ENCODE measurements at places on chromosomes 12 and 14.

DNA sequence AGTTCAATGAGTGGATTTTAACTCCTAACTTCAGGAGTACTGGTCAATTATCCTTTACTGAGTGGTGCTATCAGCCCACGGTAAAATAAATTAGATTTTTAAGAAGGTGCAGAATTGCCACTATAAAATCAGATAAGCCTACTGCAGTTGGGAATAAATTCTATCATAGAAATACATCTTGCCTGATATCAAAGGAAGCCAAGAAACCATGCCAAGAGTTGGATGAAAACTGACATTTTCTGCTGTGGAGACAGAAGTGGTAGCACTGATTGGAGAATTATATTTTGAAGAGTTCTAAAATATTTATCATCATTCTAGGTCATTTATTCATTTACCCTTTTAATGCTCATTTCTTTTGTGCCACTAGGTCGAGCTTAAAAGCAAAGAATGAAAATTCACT lies 465.1 kb downstream of the APAF1 start:
- DNase-seq: no peak

DNA sequence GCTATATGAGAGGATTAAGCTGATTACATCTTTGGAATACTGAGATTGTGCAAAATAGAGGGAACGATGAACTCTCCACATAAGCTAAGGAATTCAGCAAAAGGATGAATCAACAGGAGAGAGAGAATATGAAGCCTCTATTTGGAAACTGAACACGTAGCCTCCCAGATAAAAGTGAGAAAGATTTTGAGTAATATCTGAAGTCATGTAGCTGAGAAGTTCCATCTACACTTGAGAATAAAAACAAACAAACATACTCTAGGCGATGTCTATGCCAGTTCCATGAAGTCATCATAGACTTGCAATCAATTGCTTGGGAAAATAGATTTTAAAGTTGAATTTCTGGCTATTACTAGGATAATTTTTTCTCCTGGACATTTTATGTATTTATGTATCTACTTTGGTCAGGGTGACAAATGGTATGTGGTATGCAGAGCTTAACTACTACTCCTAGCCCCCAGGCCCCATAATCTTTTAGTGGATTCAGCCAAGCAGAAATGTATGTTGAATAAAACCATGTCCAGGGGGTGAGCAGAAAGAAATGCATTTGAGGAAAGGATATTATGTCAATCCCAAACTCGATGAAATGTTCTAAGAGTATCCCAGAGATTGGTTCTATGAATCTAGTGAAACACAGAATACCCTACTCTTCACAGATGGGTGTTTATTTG lies 627.4 kb downstream of the DIO2 start:
- no peak for DNase-seq

- DNase-seq: no peak
Observed at GRCh38 chr12:84329938-84330337, 582.7 kb downstream of the SLC6A15 start.

DNA sequence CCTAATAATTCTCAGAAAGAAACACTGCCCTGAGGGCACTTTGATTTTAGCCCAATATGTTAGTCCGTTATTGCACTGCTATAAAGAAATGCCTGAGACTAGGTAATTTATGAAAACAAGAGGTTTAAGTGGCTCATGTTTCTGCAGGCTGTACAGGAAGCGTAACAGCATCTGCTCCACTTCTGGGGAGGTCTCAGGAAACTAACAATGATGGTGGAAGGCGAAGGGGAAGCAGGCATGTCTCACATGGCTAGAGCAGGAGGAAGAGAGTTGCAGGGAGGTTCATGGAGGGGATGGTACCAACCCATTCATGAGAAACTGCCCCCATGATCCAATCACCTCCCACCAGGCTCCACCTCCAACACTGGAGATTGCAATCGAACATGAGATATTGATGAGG lies 49.4 kb upstream of the RERG start:
- no peak for DNase-seq

GRCh38 chr12:62767946-62768345 lies 167.0 kb downstream of the PPM1H start:
- no peak for DNase-seq

DNA sequence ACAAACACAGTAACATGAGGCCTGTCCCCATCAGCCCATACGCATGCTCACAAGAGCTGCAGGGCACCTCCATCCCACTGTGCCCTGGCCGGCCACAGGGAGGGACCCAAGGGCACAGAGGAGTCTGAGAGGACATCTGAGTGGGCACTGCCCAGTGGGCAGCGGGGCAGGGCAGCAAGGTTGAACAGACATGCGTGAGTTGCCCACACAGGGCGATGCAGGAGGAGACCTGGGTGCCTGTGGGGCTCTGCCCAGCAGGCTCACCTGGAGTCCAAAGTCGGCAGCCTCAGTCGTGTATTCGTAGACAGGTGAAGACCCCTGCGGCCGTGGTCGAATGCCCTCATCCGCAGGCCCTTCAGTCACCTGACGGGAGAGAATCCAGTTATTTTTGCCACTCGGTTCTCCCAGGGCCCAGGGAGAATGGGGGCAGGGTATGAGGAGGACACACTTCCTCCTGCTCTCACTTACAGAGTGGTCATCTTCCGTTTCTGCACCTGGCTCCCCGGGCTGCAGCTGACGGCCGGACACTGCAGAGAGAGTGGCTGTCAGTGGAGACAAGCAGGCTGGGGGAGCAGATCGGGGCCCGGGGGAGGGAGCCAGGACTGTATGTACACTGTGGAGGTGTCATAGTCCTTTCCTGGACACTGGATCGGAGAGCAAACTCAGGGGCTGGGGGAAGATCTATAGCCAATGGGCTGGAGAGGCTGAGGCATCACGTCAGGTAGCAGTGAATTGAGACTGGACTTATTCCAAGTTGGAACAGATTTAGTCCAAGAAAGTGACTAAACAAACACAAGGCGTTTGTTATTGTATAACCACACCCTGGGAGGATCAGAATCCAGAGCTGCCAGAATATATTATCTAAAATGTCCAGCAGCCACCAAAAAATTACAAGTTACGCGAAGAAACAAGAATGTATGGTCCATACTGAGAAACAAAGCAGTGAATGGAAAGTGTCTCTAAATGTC lies 20.7 kb downstream of the AHNAK2 start:
- no peak for DNase-seq

- no peak for DNase-seq
Observed at GRCh38 chr12:108337235-108338223, 1.6 kb downstream of the CMKLR1 start.

- no peak for DNase-seq
Observed at GRCh38 chr12:58104351-58104755, 163.0 kb downstream of the ATP23 start.

- DNase-seq: no peak
Observed at GRCh38 chr12:5947006-5947405, 1.9 kb upstream of the ANO2 start.

GRCh38 chr12:71007781-71008404 lies 87.4 kb upstream of the PTPRR start:
- no peak for DNase-seq

- no peak for DNase-seq
Observed at GRCh38 chr12:48796976-48797375, 8.1 kb upstream of the ADCY6 start.

GRCh38 chr12:18254081-18254480 lies 7.2 kb upstream of the PIK3C2G start:
- DNase-seq: no peak

GRCh38 chr12:75724928-75725312 lies 213.5 kb upstream of the KRR1 start:
- DNase-seq: no peak

DNA sequence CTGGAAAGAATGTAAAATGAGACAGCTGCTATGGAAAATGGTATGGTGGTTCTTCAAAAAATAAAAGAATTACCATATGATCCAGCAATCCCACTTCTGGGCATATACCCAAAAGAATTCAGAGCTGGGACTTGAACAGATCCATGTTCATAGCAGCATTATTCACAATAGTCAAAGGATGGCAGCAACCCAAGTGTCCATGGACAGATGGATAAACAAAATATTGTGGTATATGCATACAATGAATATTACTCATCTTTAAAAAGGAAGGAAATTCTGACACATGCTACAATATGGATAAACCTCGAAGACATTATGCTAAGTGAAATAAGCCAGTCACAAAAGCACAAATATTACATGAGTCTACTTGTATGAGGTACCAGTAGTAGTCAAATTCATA lies 9.1 kb downstream of the RAB2B start:
- no peak for DNase-seq

- DNase-seq: no peak
Observed at GRCh38 chr12:95096378-95096777, 23.0 kb upstream of the NR2C1 start.

DNA sequence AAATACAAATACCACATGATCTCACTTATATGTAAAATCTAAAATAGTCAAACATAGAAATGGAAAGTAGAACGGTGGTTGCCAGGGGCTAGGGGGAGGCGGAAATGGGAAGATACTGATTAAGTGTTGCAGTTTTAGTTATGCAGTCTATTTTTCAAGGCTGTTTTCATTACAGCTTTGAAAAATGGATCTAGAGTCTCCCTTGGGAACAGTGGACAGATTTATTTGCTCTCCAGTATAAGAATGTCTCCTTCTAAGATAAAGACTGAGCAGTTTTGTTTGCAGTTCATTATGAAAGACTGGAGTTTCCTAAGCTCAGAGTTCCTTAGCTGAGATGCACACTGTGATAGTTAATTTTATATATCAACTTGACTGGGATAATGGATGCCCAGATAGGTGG lies 202.5 kb downstream of the KLHL28 start:
- no peak for DNase-seq

GRCh38 chr14:87149583-87150354 lies 843.2 kb downstream of the GALC start:
- DNase-seq: no peak

DNA sequence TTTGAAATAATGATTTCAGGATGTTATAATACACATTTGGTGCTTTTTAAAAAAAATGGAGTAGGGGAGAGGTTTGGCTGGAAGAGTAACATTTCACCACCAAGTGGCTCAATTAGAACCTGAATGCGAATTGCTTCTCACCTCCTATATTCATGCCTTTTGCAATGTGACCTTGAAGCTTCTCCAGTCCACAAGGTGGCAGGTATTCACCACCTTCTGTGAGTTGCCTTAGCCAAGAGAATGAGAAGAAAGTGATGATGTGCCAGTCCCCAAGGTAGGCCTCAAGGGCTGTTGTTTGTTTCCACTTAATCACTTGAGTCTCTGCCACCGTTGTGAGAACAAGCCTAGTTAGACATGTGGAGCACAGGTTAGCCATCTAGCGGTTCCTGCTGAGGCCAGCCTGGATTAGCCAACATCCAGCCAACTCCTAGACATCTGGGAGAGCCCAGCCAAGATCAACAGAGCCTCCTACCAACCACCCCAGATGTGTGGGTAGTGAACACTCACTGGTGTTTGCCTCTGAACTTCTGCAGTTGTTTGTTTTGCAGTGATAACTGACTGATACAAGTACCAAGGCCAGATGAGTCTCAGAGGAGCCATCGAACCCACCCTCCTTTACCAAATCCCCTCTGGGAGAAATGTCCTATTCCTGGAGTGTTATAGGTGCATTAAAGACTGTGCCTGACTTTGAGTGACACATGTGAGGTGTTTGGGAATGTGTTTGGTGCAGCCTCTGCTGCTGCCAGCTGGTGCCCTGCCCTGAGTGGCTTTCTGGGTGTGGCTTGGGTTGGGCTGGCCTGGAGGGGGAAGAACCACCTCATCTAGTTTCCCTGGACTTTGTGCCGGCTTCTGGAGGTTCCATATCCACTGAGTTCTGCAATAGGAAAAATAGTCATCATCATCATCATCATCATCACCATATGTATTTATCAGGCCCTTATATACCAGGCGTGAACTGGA lies 132.5 kb upstream of the RFLNA start:
- DNase-seq: no peak

DNA sequence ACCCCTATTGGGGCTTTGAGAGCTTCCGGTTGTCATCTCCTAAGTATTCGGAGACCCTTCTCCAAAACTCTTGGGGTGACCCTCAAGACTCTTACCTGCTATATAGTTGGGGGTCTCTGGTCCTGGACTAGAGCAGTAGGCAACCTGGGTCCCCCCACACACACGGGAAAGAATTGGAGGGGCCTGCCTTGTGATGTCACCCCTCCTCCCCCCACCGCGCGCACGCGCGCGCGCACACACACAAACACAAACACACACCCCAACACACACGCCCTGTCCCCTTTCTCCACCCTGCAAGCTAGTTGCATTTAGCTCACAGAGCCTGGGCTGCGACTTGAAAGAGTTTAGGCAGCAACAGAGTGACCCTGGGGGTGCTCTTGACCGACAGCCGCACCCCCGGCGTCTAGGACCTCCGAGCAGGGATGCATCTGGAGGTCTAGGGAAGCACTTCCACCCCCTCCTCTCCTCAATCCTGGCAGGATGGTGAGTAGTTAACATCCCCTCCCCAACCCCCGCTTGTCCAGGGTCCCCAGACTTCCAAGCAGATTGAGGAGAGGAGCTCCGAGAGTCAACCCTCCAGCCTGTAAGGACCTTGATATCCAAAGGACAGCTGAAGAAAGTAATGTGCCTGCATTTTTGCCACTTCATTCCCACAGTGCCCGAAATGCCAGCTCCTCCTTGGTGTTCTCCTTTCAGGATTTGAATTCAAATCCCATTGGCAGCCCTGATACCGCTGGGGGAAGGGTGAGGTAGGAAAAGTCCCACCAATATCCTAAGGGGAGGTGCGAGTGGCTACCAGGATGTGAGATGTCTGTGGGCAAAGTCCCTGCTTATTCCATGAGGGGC lies 1.4 kb upstream of the DNAJC14 start:
- DNase-seq: peak; percentile 41

DNA sequence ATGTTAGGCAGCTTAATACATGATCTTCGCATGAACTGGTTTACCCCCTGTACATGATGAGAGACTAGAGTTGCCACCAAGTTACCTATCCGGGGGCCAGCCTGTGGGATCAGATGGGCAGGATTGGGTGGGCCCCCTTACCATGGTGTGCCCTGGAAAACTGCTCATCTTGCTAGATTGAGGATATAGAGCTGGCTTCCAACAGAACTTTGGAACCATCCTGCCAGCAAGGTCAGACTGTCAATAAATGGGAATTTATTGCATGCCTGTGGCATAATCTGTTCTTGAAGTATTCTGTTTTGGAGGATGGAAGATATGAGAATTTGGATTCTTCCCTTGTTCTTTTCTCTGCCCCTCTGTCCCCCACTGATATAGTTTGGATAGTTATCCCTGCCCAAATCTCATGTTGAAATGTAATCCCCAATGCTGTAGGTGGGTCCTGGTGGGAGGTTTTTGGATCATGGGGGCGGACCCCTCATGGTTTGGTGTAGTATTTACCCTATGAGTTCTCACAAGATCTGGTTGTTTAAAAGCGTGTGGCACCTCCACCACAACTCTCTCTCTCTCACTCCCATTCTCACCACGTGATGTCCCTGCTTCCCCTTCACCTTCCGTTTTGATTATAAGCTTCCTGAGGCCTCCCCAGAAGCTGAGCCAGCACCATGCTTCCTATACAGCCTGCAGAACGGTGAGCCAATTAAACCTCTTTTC lies 3.7 kb upstream of the TM9SF1 start:
- DNase-seq: no peak

Data from CD4-positive, alpha-beta T cell treated with Interleukin-6 at 100 ng/mL for 8 hours (primary cell).